ENCODE measurements at places on chromosomes 5 and 9.

DNA sequence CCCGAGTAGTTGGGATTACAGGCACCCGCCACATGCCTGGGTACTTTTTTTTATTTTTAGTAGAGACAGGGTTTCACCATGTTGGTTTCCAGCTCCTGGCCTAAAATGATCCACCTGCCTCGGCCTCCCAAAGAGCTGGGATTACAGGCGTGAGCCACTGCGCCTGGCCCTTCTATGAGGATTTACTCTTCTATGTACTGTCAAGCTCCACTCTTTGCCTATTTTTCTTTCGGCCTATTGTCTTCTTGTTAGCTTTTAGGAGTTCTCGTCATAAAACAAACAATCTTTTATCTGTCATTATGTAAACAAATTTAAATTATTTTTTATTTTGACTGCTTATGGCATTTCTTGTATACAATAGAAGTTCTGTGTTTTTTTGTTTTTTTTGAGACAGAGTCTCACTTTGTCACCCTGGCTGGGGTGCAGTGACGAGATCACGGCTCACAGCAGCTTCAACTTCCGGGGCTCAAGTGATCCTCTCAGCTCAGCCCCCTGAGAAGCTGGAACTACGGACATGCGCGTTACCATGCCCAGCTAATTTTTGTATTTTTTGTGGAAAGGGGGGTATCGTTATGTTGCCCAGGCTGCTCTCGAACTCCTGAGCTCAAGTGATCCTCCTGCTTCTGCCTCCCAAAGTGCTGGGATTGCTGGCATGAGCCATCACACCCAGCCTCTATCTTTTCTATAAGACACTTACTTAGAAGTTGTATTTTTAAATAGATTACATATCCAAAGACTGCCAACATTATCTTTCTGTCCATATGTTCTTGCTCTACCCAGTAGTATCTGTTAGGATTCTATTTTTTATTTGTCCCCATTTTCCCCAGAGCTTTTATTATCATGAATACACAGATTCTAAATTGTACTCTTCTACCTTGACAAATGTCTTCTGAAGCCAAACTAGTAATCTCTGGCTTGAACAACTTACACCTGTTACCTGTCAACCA, 29.2 kb downstream of the CSNK1A1 start:
- DNase-seq, result no peak

GRCh38 chr5:33491941-33492340, 51.2 kb downstream of the TARS1 start:
- DNase-seq, result no peak

DNA sequence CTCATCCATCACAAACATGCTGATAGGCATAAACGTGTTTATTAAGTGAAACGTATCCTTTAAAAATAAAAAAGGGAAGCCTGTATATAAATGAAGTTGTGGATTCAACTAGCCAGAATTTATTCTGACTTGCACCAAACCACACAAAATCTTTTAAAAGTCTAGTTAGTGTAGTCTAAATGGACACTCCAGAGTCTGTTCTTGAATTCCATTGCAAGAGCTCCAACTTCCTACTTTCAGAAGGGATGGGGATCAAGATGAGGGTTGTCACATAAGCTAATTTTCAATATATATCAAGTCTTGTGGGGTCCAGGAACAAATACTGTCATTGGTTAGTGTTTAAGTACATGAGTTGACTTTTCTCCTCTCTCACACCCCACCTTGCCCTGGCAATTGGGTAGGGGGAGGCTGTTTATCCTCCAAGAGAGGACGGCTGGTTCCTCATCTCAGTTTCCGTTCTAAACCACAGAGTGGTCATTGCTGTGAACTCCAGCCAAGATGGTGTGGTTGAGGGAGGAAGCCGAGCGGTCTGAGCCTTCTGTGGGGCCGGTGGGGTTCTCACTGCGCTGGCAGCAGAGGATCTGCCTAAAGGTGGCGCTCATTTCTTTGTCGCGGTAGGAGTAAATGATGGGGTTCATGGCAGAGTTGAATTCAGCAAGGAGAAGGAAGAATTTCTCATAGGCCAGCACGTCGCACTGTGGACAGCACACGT, 163.2 kb downstream of the LPAR1 start:
- no peak for DNase-seq

- no peak for DNase-seq
Observed at GRCh38 chr9:37916471-37917312, 12.8 kb upstream of the SLC25A51 start.

DNA sequence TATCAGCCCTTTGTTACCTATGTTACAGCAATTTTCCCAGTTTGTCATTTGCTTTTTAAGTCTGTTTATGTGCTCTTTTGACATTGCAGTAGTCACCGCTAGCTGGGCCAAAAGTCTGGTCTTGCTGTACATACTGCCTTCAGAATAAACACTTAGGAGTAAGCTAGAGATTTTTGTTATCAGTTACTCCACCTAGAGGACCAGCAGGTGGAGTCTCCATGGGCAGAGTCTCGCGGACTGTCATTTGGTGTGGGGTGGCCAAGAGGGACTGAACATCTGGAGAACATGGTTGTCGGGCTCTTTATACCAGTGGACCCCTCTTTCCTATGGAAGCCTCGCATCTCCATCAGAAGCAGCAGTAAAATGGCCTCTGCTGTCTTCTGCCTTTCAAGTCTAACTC, 10.8 kb upstream of the MGAT1 start:
- DNase-seq, result no peak

- no peak for DNase-seq
Observed at GRCh38 chr5:117690612-117691011, 1116.0 kb upstream of the SEMA6A start.

DNA sequence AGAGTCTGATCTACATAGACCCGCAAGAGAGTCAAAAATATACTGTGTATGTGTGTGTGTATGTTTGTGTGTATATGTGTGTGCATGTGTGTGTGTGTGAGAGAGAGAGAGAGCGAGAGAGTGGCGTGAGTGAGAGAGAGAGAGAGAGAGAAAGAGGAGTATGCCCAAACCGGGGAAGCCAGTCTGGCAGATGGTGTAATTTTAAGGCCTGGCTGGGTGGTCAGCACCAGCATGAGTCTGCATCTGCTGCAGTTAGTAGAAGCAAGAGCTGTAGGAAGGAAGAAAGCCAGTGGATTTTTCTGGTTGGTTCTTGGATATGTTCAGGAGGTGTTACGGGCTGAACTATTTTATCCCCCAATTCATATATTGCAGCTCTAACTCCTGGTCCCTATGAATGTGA, 75.2 kb downstream of the ACTBL2 start:
- DNase-seq, result no peak

GRCh38 chr5:40656766-40657165, 22.9 kb upstream of the PTGER4 start:
- DNase-seq, result no peak

GRCh38 chr5:105330185-105330584, 1767.6 kb upstream of the NUDT12 start:
- no peak for DNase-seq

GRCh38 chr9:74861773-74862474, 25.8 kb downstream of the TRPM6 start:
- DNase-seq, result peak; percentile 32

DNA sequence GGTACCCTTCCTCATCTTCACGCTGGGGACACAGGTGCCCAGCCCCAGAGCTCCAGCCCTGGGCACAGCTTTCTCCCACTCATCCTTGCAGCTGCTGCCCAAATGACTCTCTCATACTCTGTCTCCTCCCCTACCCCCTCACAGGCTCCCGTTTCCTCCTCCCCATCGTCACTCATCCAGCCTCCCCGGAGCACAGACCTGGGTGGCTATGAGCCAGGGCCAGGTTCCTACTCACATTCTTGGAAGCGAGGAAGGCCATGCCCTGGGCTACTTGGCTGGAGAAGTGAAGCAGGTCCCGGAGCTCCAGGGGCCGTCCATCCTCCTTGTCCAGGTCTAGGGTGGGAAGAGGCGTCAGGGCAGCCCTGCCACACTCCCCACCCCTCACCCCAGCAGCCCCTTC, 29.3 kb downstream of the CSF1R start:
- no peak for DNase-seq

All from LoVo (cell line).